ENCODE measurements at places on chromosomes 5 and 9.

DNA sequence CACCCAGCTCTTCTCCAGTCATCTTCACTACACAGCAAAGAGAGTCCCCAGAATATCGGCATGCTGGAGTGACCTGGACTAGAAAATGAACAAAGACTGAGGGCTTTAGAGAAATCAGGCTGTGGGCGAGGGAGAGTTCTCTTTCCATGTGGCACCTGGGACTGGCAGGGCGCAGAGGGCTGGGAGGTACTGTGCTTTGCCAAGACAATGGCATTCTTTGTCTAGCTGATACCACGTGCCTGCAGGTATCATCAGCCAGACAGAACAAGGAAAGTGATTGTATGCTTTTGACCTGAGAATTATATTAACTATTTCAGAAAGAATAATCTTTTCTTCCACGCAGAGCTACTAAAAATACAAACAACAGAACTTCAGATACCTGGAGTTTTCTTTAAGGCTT, 30.5 kb downstream of the DDX31 start:
- DNase-seq = no peak

GRCh38 chr5:22577006-22577405, 276.1 kb downstream of the CDH12 start:
- no peak for DNase-seq

- DNase-seq = no peak
Observed at GRCh38 chr5:27855491-27855890, 817.1 kb upstream of the CDH9 start.

DNA sequence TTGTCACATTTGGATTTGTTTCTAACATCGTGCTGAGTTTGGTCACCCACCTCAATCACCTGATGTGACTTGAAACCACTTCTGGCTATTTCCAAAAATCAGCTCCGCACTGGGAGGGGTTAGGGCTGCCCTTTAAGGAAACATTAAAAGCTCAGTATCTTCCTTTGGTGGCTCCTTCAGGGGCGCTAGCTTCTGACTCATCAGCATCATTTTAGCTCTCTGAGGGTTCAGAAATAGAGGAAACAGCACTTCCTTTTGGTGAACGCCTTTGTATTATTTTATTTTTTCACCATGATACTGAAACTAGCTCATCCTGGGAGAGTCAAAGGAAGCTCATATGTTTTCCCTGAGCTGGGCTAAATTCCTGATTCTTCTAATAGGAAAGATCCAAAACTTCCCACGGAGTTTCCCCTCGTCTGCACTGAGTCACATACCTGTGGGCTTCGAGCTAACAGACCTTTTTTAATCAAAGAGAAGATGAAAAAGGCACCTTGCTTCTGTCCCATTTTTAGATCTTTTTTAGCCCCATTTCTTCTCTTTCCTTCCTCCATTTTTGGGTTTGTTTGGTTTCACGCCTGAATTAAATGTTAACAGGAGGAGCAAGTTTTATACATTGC, 48.2 kb downstream of the ROPN1L start:
- no peak for DNase-seq

DNA sequence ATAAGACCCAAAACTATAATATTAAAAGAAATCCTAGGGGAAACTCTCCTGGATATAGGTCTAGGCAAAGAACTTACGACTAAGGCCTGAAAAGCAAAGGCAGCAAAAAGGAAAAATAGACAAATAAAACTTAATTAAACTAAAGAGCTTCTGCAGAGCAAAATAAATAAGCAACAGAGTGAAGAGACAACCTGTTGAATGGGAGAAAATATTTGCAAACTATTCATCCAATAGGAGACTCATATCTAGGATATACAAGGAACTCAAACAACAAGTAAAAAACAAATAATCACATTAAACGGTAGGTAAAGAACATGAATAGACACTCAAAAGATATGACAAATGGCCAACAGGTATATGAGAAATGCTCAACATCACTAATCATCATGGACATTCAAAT, 318.6 kb downstream of the CSNK1G3 start:
- no peak for DNase-seq
